ENCODE measurements at places on chromosomes 5 and 9. TPM values are rescaled to one million over a fixed set of nuclear protein-coding genes. Genes with fewer than 3 reads are reported as not detected.

DNA sequence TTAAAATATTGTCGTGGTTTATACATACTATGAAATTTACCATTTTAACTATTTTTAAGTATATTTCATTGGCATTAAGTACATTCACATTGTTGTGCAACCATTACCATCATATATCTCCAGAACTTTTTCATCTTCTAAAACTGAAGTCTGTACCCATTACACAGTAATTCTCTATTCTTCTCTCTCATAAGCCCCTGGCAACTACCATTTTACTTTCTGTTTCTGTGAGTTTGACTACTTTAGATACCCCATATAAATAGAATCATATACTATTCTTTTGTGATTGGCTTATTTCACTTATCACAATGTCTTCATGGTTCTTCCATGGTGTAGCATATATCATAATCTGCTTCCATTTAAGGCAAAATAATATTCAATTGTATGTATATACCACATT is 30.3 kb downstream of the NDUFS4 start:
- H3K27me3 ChIP-seq = no peaks in the 10 kb centered on the region
- no peak for DNase-seq

DNA sequence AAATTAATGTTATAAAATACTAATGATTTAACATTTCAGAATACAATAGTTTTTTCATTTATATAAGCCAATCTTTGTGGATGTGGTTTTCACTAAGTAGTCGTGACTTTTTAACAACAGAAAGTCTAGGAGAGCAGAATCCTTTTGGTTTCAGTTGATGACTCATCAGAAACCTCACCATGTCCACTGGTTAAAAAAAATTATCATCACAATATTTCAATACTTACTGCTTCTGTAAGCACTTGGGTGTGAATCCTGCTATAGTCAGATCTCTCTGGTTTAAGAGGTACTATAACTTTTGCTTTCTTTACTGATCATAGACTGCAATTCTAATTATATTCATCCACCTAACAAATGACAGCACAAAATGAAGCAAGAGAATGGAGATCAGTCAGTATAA is 77.2 kb downstream of the MRPS30 start:
- no peaks in the 10 kb centered on the region for H3K27me3 ChIP-seq
- H3K27ac ChIP-seq = no peak overlapping the region
- H3K4me3 ChIP-seq = no peak overlapping the region

GRCh38 chr9:82134010-82134409 is 145.4 kb downstream of the SPATA31D1 start:
- H3K27me3 ChIP-seq = no peaks in the 10 kb centered on the region
- H3K4me1 ChIP-seq = no peaks in the 10 kb centered on the region
- DNase-seq = no peak
- H3K27ac ChIP-seq = no peak overlapping the region

GRCh38 chr9:102038006-102038405 is 299.6 kb upstream of the GRIN3A start:
- no peaks in the 10 kb centered on the region for H3K4me1 ChIP-seq
- H3K36me3 ChIP-seq = no peaks in the 10 kb centered on the region
- no peak overlapping the region for H3K4me3 ChIP-seq
- no peaks in the 10 kb centered on the region for H3K27me3 ChIP-seq
- no peak overlapping the region for H3K27ac ChIP-seq

- no peak overlapping the region for H3K27ac ChIP-seq
- H3K4me3 ChIP-seq = no peak overlapping the region
- no peaks in the 10 kb centered on the region for H3K4me1 ChIP-seq
- DNase-seq = no peak
Measured at GRCh38 chr9:7479300-7479699, 320.3 kb downstream of the DMAC1 start.

GRCh38 chr5:61805101-61805500 is 473.0 kb downstream of the ZSWIM6 start:
- no peak for DNase-seq
- H3K4me1 ChIP-seq = no peaks in the 10 kb centered on the region
- H3K36me3 ChIP-seq = no peaks in the 10 kb centered on the region

GRCh38 chr5:932628-933250 is 40.1 kb downstream of the TRIP13 start:
- H3K27me3 ChIP-seq = peaks cover 4% of the 10 kb centered on the region
- peaks cover 16% of the 10 kb centered on the region for H3K4me1 ChIP-seq
- H3K36me3 ChIP-seq = no peaks in the 10 kb centered on the region
- no peak overlapping the region for H3K27ac ChIP-seq
- peak; percentile 28 for DNase-seq

- DNase-seq = no peak
- H3K27me3 ChIP-seq = no peaks in the 10 kb centered on the region
- no peak overlapping the region for H3K27ac ChIP-seq
- H3K4me1 ChIP-seq = no peaks in the 10 kb centered on the region
Measured at GRCh38 chr5:43227655-43228054, 35.6 kb downstream of the NIM1K start.

- peaks cover 2% of the 10 kb centered on the region for H3K27me3 ChIP-seq
- no peak overlapping the region for H3K27ac ChIP-seq
- H3K4me3 ChIP-seq = no peak overlapping the region
- no peak for DNase-seq
- no peaks in the 10 kb centered on the region for H3K36me3 ChIP-seq
Measured at GRCh38 chr5:144378681-144379080, 208.0 kb downstream of the KCTD16 start.

- H3K27me3 ChIP-seq = peaks cover 4% of the 10 kb centered on the region
- H3K36me3 ChIP-seq = no peaks in the 10 kb centered on the region
- no peaks in the 10 kb centered on the region for H3K4me1 ChIP-seq
- no peak for DNase-seq
- no peak overlapping the region for H3K27ac ChIP-seq
Measured at GRCh38 chr9:32672469-32672868, 37.0 kb upstream of the TAF1L start.

DNA sequence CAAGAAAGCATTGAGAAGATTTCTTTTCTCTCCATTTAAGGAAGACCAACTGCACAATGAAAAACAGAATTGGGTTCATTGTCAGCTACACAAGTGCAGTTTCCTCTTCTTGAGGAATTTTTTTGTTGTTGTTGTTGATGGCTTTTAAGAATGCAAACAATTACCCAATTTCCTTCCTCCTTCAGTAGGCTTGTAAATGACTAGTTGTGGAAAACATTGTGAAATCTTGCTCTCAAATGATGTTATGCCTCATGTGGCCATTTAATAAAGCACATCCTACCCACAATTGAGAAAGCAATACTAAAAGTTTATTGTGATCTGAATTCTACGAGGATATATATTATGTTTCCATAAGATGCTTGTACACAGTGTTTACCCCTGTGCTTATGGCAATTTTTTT is 171.6 kb downstream of the FAM174A start:
- no peaks in the 10 kb centered on the region for H3K27me3 ChIP-seq
- no peaks in the 10 kb centered on the region for H3K4me1 ChIP-seq
- no peak overlapping the region for H3K4me3 ChIP-seq

DNA sequence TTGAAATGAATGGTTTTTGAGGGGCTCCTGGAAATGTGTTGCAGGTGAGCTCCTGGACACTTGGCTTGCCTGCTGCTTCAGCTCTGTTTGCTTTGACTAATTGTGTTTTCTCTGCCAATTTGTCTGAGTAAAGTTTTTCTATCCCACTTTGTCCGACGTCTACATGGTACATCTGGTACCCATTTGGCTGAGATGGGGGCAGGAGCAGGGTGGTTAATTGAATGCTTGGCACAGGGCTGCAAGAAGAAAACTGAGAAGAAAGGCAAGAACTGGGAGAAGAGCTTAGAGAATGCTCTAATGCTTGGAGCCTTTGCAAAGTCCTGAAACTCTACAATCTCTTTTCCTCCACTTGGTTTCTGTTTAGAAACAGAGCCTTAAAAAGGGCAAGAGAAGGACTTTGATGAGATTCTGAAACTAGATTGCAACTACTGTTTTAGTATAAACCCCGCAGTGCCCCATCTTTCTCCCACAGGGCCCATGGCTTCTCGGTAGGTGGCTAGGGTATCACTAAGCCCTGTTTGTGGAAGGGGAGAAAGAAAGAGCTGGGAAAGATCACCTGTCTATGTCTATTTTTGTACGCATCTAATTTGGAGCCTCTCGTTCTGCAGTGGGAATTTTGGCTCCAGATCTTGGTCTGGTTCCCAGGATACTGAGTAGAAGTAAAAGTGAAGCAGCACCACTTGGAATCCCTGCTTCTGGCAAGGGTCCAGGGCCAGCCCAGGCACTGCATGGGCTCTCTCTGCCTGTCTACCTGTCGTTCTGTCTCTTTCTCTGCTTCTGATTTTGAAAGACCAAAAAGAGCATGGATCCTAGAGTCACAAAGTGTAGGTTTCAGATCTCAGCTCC is 214.4 kb downstream of the SEMA6A start:
- DNase-seq = no peak
- H3K27ac ChIP-seq = no peak overlapping the region
- H3K36me3 ChIP-seq = peaks cover 9% of the 10 kb centered on the region
- no peaks in the 10 kb centered on the region for H3K27me3 ChIP-seq

DNA sequence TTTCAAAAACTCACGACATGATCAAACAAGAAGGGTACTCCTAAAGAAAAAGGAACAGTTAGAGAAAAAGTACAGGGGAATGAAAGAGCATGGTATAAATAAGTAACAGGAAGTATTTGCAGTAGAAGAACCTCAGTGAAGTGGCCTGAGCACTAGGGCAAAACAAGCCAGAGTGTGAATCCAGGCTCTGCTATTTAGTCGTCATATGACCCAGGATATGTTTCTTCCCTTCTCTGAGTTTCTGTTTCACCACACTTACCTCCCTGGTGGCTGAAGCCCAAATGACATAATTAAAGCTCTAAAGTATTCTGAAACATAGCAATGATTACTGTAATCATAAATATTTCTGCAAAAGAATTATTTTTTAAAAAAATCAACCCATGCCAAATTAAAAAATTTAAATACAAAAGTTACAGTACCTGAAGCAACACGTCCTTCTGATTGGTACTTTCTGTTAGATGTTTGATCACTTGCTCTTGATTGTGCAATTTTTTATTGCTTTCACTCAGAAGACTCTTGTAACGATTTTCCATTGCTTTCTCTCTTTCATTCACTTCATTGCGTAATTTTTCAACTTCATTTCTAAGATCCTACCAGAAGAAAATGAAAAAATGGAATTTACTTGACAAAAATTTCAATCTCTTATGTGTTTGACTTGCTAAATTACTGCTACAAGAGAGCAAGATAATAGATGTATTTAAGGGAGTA is 88.9 kb downstream of the CDK5RAP2 start:
- no peak for DNase-seq
- peaks cover 2% of the 10 kb centered on the region for H3K4me1 ChIP-seq
- no peak overlapping the region for H3K27ac ChIP-seq
- H3K36me3 ChIP-seq = peaks cover 38% of the 10 kb centered on the region
- H3K4me3 ChIP-seq = no peak overlapping the region

- no peak for DNase-seq
- H3K27ac ChIP-seq = no peak overlapping the region
- H3K4me3 ChIP-seq = no peak overlapping the region
- peaks cover 30% of the 10 kb centered on the region for H3K27me3 ChIP-seq
- H3K36me3 ChIP-seq = no peaks in the 10 kb centered on the region
- H3K4me1 ChIP-seq = peaks cover 4% of the 10 kb centered on the region
Measured at GRCh38 chr9:126671381-126671831, 57.7 kb downstream of the LMX1B start.

DNA sequence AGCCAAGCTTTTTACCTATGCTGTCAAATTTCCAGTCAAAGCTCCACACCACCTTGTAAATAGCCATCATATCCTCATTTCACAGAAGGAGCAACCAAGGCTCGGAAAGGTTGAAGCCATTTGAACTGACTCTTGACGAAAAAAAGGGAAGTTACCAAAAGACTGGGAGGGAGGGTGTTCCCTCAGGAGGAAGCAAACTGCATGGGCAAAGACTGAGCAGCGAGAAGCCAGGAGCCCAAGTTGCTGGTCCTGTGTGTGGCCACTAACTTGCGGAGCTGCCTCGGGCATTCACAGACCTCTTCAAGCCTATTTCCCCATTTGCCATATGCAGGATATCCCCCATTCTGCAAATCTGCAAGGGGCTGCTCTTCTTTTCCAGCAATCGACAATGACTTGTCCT is 37.4 kb downstream of the TTLL11 start:
- H3K27me3 ChIP-seq = no peaks in the 10 kb centered on the region
- peaks cover 5% of the 10 kb centered on the region for H3K36me3 ChIP-seq
- H3K4me3 ChIP-seq = no peak overlapping the region
- no peak overlapping the region for H3K27ac ChIP-seq
- no peak for DNase-seq
- H3K4me1 ChIP-seq = peaks cover 22% of the 10 kb centered on the region

DNA sequence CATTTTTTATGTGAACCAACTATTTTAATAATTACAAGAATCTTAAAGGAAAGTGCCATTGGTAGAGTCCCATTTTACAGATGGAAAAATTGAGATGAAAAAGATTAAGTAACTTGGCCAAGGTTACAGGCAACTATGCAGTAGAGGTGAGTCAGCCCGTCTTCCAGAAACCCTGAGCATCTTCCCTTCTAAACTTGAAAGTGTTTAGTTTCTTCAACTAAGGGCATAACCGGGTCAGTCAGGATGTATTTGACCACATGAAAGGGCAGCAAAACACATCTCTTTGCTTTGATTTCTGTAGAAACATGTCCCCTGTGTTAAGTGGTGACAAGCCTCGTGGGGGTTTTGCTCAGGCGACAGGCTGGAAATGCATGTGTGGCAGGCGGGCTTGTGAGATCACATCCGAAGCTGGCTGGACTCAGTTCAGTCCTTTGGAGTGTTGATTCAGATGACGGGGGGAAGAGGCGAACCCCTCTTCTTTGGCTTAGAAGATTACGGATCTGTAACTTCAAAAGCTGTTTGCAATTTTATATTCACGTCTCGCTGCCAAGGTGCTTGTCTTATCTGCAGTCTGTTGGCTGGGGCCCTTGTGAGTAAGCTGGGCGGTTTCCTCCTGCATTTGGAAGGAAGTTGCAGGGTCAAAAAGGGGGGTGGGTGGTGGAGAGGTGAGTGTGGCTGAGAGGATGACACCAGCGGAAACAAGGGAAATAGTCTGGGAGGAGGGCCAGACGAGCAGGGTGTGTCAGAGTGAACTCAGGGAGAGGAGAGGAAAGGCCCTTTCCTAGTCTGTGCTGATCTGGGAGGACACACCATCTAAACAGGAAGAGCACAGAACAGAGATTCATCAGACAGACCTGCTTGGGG is 78.9 kb upstream of the RPS23 start:
- H3K4me3 ChIP-seq = peak overlapping the region; percentile 60
- H3K27me3 ChIP-seq = no peaks in the 10 kb centered on the region
- peak overlapping the region; percentile 95 for H3K27ac ChIP-seq

Gene NTNG2
- 1.8 TPM for total RNA-seq

Gene GPX8
- total RNA-seq = not detected
